Putamen (tissue), 1 donor: ENCODE measurements at places on chromosomes 4 and X.

DNA sequence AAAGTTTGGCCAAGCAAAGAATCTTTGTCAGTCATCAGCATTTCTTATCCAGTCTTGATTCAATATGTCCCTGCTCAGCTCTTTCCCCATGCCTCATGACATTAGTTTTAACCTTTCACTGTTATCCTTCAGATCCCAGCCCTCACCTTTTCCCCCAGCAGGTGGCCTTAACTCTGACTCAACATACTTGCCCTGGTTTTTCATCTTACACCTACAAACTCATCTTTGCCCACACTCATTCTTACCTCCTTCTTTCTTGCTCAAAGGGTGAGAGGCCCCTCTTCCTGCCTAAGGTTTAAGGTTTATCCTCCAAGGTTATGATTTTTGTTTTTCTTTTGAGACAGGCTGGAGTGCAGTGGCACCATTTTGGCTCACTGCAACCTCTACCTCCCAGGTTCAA, 10.6 kb upstream of the ANXA5 start:
- no peak for DNase-seq

DNA sequence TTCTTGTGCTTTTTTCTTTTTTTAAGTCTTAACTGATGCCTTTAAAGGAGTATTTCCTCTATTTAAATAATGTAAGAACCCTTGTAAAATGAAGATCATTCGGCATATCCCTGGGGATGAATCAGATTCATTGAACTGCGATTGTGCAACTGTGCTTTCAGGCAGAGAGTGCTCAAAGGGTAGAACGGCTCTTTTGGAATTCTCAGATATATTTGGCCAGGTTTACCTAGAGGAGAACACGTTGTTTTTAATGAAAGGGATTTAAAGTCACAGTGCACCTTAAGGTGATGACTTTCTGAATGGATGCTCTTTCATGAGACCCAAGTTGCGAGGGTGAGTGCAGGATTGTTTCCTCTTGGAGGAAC, 51.6 kb upstream of the ELOVL6 start:
- DNase-seq = no peak

GRCh38 chr4:20640989-20641388, 59.3 kb upstream of the PACRGL start:
- no peak for DNase-seq

GRCh38 chrX:130637591-130637990, 235.8 kb downstream of the RBMX2 start:
- no peak for DNase-seq

DNA sequence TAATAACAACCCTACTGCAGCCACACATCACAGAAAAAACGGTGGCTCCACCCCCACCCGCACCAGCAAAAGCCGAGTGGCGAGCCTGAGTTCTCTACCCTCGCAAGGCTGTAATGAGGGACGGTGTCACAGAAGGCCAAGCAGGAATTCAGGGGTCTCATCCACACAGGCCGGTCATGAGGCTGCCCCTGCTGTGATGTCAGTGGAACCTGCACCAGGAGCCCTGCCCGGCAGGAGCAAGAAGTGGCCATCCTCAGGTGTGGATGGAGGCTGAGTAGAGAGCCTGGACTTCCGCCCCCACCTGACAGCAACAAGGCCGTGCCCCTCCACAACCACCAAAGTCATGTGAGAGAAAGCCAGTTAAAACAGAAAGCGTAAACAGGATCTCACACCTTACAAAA, 20.6 kb downstream of the LYAR start:
- no peak for DNase-seq

GRCh38 chr4:38667085-38667893, 3.3 kb downstream of the KLF3 start:
- DNase-seq = peak; percentile 86

GRCh38 chrX:88072339-88073030, 554.9 kb downstream of the KLHL4 start:
- no peak for DNase-seq

DNA sequence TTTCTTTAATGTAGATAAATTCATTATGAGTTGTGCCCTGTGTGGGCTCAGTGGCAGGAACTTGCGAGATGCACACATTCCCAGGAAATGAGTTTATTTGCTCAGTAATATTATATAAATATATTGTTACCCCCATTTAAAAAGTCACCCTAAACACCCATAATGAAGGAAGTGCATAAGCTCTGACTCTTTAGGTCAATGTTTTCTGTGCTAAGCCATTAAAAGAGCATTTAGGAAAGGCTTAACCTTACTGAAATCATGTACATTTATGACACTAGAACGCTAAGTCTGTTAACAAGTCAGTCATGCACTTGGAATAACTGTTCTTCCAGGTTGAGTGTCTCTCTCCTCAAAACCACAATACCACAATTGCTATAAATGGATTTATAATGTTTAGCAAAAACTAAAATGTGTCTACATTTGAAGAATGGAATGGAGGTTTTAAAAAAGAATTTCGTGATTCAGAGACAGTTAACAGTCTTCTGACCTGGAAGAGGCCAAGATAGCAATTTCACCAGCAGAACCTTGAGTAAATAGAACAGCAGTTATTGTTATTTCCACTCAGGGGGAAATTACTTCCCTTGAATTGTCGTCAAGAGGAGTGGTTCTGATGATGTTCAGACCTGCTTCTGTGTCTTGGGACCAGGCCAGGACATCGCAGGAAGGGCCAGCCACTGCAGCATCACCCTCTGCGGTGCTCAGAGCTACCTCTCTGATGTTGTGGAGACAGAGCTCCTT, 91.1 kb upstream of the VEGFC start:
- DNase-seq = no peak

DNA sequence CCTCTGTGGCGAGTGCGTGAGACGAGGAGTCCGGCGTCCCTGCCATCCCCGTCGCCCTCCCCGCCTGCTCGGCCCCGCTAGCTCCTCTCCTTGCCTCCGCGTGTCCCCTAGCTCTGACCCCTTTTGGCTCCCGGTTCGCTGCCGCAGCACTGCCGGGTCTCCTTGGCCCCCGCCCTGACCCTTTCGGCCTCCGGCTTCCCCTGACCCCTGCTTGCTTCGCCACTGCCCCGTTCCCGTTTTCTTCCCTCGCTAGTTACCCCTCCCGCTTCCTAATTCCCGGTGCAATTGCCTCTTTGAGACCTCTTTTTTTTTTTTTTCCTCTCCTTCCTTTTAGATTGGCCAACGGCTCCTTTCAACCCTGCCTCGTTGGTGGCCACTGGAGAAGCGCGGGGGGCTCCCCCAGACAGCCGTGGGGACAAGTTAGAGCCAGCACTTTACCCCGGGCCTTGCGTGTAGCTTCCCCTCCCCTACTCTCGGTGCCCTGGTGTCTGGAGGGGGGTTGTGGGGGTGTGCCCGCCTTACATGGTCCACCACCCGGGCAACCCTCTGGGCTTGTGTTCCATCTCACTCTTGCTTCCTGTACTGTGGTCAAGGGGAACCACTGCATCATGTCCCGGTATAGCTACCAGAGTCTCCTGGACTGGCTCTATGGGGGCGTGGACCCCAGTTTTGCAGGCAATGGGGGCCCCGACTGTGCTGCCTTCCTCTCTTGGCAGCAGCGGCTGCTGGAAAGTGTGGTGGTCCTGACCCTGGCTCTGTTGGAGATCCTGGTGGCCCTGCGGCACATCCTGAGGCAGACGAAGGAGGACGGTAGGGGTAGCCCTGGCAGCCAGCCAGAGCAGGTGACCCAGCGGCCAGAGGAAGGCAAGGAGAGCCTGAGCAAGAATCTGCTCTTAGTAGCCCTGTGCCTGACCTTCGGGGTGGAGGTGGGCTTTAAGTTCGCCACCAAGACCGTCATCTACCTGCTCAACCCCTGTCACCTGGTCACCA, 548 bp downstream of the TMEM164 start:
- DNase-seq = no peak

DNA sequence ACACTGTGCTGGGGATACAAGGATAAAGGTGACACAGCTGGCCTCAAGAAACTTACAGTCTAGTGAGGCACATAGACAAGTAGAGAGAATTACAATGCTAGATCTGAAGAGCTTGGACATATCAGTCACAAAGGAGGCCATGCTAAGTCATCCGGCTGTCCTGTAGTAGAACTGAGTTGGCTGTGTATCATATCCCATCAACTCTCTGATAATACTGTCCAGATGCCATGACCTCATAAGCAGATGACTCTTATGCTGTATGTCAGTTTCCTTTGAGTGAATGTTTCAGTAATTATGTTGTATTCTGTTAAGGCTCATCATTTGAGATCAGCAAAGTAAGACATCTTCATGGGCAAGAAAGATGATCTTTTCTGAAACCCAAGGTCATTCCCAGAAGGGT, 442.9 kb downstream of the MID1IP1 start:
- DNase-seq = no peak

DNA sequence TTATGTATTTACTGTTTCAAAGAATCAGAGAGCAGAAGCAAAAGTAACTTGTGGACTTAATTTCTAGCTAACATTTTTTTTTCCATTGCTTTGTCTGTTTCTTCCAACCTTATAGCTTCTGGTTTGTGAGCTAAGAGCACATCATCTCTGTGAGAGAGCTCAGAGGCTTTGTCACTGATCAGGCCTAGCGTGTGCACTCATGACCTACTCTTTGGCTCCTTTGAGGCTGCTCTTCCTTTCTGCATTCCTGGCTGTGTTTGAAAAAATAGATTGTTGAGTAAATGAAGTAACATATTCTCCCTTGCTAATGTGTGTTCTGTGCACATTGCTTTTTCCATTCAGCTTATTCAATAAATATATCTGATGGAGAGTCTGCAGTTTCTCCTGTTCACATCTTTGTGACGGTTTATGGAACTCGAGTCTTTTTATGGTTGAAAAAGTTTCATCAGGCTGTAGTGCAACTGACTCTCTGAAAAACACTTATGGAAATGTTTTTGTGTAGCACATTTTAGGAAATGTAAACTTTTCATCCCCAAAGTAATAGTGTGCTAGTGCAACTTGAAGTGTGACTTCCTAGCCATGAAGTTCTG, 133.0 kb downstream of the RAPGEF2 start:
- DNase-seq = no peak

- no peak for DNase-seq
These were observed 172.7 kb downstream of the NHS start for GRCh38 chrX:17547658-17548057.

- no peak for DNase-seq
These were observed 773 bp downstream of the SNCA start for GRCh38 chr4:89836031-89836745.

GRCh38 chr4:47135210-47135609, 103.8 kb downstream of the GABRB1 start:
- peak; percentile 35 for DNase-seq

GRCh38 chrX:147675819-147676218, 235.9 kb upstream of the FMR1 start:
- DNase-seq = no peak

- DNase-seq = no peak
These were observed 144.3 kb upstream of the STX18 start for GRCh38 chr4:4685810-4686795.

GRCh38 chr4:125801373-125801772, 486.6 kb downstream of the FAT4 start:
- no peak for DNase-seq

GRCh38 chrX:57422289-57422688, 135.8 kb downstream of the FAAH2 start:
- DNase-seq = no peak

- DNase-seq = no peak
These were observed 19.3 kb upstream of the DUSP9 start for GRCh38 chrX:153627675-153628111.

- DNase-seq = no peak
These were observed 92.5 kb upstream of the VEGFC start for GRCh38 chr4:176885224-176885623.

DNA sequence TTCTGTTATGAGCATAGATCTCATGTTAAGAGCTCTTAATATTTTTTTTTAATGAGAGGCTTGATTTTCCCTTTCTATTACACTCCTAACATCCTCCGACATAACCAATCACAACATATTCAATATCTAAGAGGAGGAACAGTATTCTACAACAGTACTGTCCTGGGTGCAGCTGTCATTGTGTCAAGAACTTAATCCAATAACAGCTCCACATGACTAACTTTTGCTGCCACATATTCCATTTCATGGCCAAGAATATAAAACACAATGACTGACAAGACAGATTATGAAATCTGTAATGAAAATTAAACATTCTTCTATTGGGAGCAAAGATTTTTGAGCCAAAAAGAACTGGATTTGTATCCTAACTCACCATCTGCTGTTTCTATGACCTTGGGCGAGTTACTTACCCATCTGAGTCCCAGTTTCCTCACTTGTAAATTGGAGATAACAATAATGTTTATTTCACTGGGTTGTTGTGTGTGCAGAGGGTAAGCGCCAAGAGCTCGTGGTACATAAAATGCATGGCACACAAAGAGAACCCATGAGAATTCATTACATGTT, 405.6 kb downstream of the SPRY1 start:
- no peak for DNase-seq

DNA sequence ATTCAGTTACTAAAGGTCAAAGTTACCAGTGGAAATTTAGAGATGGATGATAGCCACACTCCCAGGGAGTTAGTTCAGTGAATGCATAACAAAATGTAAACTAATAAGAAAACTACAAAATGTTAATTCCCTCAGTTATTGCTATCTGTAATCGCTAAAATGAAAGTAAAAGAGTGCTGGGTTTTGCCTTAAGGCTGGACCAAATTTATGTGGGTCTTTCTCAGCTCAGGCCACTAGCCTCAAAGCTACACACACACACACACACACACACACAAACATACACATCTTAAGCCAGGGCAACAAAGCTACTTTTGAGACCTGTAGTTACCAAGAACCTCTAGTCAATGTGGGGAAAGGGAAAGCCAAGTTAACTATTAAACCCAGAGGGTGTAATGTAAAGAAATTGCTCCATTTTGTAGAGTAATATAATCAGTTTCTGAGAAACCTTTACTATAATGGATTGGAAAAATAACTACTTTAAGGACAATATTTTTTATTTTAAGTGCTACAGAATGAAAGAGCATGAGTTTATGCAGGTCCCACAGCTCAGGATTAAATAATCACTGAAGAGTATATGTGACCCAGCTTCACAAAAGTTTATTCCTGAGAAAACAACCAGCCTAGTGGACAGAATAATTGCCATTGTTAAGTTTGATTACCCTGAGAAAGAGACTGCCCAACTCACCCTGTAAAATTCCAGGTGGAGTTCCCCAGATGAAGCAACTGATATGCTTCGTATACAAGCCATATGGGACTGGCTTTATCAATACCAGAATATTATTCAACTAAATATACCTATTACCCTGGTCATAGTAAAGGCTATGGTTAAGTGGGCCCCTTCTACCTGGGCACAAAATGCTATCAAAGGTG, 8.9 kb upstream of the UGT2A3 start:
- DNase-seq = no peak

DNA sequence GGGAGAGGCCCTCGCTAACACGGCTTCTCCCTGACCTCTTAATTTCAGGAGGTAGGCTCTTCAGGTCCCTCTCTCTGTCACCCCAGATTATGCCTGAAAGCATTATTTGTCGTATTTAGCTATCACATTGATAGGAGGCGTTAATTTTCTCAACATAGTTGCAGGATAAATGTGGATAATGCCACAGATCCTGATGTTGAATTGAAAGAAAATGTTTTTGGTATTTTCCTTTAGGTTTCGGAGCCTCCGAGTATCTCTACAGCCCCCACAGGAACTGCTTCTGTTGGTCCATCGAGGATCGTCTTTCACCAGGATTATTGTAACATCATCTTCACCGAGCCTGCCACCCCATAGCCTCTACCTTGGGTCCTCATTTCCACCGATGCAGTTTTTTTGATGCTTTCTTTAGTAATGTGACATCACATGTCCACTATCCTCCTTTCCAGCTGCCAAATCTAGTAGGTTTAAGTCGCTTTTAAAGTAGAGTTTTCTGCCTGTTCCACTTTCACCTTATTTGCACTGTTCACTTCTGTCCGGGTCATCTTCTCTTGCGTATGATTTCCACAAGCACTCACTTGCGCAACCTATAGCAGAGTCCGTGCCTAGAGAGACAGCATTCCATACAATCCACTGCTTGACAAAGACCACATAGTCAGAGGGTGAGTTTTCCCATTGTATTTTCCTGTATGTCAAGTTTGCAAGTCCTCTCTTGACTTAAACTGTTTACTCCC, 665 bp downstream of the TIGD2 start:
- peak; percentile 11 for DNase-seq
